ENCODE measurements at places on chromosomes 7 and 10. TPM values are rescaled to one million over a fixed set of nuclear protein-coding genes. Genes with fewer than 3 reads are reported as not detected.

KLF14 gene
- total RNA-seq: 0.12 TPM

CYP3A5 gene
- total RNA-seq: not detected

ELAPOR2 gene
- total RNA-seq: 23.7 TPM

SPDYE3 gene
- total RNA-seq: not detected

ACTL6B gene
- total RNA-seq: not detected

MCM10 gene
- 0.81 TPM for total RNA-seq

MYL10 gene
- total RNA-seq: not detected

GPR22 gene
- not detected for total RNA-seq

DNA sequence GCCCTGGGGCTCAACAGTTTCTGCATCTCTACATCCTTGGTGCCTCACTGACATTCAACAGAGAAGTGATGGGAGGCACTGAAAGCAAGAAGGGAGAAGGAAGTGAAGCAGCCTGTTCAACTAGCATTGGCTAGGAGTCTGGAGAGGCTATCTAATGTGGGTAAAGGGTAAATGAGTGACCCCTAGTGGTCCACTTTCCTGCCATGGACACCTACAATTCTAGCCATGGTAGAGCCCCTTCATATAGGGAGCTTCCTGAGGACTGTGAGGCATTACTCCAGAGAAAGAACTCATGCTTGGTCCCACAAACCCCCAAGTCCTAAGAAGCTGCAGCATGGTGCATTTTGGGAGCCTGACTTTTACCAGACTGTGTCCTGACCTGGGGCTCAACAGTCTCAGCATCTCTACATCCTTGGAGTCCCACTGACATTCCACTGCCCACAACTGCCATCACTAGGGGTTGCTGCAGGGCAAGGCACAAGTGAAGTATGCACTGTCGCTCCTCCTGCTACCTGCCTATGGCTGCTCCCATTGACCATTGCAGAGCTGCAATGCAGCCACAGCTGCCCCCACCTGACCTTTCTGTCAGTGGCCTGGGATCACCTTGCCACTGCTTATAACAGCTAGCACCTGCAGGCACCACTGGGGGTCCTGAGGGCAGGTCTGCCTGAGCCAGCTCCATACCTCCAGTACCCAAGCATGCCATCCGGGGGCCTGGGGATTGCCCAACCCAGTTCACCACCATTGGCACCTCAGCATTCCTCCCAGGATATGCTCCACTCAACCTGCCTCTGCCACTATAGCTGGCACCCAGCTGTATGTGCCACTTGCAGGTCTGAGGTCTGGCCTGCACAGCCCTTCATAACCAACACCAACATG is 44.1 kb upstream of the CDK6 start:
- no peaks in the 10 kb centered on the region for H3K4me1 ChIP-seq
- DNase-seq: no peak
- H3K36me3 ChIP-seq: no peaks in the 10 kb centered on the region
- no peak overlapping the region for H3K4me3 ChIP-seq
- H3K27me3 ChIP-seq: no peaks in the 10 kb centered on the region

GRCh38 chr10:100502926-100503494 is 16.7 kb downstream of the SEC31B start:
- no peak overlapping the region for H3K4me3 ChIP-seq
- peaks cover 3% of the 10 kb centered on the region for H3K36me3 ChIP-seq
- no peaks in the 10 kb centered on the region for H3K27me3 ChIP-seq
- no peaks in the 10 kb centered on the region for H3K4me1 ChIP-seq

- no peak overlapping the region for H3K27ac ChIP-seq
- no peaks in the 10 kb centered on the region for H3K27me3 ChIP-seq
- DNase-seq: no peak
- H3K4me3 ChIP-seq: no peak overlapping the region
- H3K4me1 ChIP-seq: no peaks in the 10 kb centered on the region
Measured at GRCh38 chr10:63497321-63497720, 23.9 kb upstream of the REEP3 start.

DNA sequence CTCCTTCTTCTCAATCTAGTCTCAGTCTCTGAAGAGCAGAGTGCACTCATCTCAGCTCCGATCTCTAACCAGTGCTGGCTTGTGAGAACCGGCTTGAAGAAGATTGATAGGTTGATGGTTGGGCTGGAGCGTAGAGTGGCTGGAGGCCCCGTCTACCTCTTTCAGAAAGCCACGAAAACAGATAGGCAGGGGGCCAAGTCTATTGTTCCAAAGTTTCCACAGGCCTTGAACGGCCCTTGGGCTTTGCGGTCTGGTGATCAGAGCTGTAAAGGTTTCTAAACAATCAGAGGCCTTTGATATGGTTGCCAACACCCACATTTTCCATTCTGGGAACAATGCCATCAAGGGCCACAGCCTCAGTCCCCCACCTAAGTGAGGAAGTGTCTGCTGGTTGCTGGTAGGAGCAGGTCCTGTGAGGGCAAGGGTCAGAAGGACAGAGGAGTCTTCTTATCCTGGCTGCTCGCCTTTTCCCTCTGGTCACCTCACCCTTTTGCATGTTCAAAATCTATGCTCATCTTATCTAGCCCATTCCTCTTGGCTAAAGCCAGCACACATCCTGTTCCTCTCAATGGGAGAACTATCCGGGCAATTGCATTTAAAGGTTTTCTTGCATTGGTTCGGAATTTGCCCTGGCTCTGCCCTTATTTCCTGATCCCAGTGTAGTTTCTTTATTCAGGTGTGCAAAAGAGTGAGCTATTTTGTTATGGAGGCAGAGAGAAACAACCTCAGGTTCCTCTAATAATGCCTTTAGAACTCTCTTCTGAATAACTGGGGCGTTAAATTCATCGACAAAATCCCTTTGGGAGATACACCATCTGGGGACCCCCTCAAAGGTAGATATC is 70.3 kb upstream of the KMT2E start:
- H3K27me3 ChIP-seq: no peaks in the 10 kb centered on the region
- H3K27ac ChIP-seq: peak overlapping the region; percentile 68
- no peaks in the 10 kb centered on the region for H3K4me1 ChIP-seq
- H3K36me3 ChIP-seq: no peaks in the 10 kb centered on the region
- no peak for DNase-seq
- no peak overlapping the region for H3K4me3 ChIP-seq

- H3K27ac ChIP-seq: no peak overlapping the region
- H3K4me1 ChIP-seq: peaks cover 2% of the 10 kb centered on the region
- no peaks in the 10 kb centered on the region for H3K27me3 ChIP-seq
- no peak for DNase-seq
- H3K36me3 ChIP-seq: no peaks in the 10 kb centered on the region
Measured at GRCh38 chr7:3733541-3734140, 432.6 kb downstream of the SDK1 start.

DNA sequence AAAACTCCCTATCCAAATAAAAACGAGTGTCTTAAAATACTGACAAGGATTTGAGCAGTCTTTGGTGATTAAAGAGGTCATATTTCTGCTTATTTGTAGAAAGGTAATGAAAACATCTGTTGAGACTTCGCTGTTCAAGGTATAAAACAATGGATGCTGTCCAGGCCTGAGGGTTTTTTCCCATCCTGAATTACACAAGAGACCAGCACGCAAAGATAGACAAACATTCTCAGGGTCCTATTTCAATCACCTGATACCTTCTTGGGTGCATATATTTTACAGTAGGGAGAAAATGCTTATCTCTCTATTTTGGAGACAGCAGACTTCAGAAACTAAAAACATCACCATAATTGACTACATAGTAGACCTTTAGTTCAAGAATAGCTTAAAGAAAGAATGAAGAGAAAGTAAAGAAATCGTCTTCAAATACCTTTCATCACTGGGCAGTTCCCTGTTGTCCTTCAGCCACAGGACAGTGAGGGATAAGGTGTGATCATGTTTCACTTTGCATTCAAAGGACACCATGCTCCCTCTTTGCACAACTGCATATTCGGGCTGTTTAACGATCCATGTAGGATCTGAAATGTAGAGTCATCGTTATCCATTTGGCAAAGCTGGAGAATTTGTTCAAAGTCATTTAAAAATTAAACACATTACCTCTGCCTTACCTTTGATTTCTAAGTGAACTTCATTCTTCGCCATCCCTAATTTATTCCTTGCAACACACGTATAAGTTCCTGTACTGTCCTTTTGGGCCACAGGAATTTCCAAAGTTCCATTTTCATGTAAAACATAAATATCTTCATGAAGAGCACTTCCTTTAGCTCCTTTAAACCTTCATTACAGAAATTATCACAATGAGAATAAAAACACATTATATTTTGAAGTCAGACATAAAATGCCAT is 63.7 kb upstream of the LAMB4 start:
- no peak overlapping the region for H3K27ac ChIP-seq
- no peaks in the 10 kb centered on the region for H3K27me3 ChIP-seq
- DNase-seq: no peak

DNA sequence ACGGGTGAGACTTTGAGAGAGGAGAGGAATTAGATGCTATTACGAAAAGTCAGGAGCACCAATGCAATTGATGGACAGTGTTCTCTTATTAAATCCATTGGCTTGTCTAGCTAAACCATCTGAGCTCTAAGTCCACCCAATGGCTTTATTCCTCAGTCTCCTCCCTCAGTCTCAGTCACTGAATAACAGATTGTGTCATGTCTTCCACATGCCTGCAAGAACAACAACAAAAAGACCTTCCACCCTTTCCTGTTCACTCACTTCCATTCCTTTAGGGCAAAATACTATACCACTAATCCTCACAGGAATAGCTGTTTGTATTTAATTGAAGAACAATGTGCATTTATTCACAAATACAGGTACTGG is 154.8 kb upstream of the LAMB4 start:
- no peak overlapping the region for H3K4me3 ChIP-seq
- no peaks in the 10 kb centered on the region for H3K36me3 ChIP-seq
- no peak overlapping the region for H3K27ac ChIP-seq
- DNase-seq: no peak

DNA sequence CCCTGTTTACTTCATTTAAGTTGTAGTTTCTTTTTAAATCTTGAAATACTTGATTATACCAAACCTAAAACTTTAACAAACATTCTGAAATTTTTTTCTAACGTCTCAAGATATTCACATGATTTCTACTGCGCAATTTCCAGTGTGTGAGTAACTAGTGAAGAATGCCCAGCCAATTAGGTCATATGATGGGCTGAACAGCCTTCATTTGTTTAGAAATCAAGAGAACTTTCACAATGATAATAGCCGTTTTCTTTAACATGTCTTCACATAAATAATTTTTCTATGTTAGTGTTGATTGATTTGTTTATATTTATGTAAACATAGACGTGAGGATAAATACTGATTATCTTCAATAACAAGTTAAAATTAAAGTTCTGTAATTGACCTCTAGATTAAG is 21.8 kb downstream of the STAM start:
- no peak for DNase-seq
- no peaks in the 10 kb centered on the region for H3K36me3 ChIP-seq
- H3K4me1 ChIP-seq: no peaks in the 10 kb centered on the region
- H3K27me3 ChIP-seq: no peaks in the 10 kb centered on the region

- H3K36me3 ChIP-seq: no peaks in the 10 kb centered on the region
- H3K4me3 ChIP-seq: no peak overlapping the region
- DNase-seq: no peak
Measured at GRCh38 chr10:2145491-2145890, 408.2 kb upstream of the ADARB2 start.

DNA sequence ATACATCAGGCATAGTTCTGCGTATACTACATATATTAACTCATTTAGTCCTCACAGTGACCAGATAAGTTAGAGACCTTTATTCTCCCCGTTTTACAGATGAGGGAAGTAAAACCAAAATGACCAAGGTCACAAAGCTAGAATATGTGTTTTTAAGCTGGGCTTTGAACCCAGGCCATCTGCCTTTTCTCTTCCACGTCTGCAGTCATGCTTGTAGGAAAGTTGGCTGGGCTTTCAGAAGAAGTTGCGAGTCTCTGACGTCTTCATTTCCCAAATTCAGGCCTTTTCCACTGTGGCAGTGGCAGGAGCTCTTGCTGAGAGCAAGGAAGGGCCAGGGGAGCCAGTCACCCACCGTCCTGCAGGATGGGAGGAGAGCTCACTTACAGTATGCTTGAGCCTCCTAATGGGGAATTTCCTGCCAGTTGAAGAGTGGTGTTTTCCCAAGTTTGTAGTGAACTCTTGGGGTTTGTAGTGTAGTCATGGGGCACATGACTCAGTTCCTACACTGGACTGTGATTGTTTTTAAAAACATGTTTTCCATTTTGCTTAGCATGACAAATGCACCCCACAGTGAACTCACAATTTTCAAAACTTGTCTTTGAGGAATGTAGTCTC is 34.2 kb downstream of the CYP17A1 start:
- peak overlapping the region; percentile 81 for H3K27ac ChIP-seq
- H3K4me1 ChIP-seq: peaks cover 2% of the 10 kb centered on the region
- no peaks in the 10 kb centered on the region for H3K27me3 ChIP-seq
- H3K4me3 ChIP-seq: no peak overlapping the region
- no peaks in the 10 kb centered on the region for H3K36me3 ChIP-seq
- DNase-seq: peak; percentile 87
